ENCODE measurements at places on chromosomes 11 and 22. TPM values are rescaled to one million over a fixed set of nuclear protein-coding genes. Genes with fewer than 3 reads are reported as not detected.

- DNase-seq, result no peak
- no peak overlapping the region for H3K27ac ChIP-seq
- no peak overlapping the region for H3K4me3 ChIP-seq
- H3K36me3 ChIP-seq, result no peaks in the 10 kb centered on the region
- no peaks in the 10 kb centered on the region for H3K27me3 ChIP-seq
These were observed 66.1 kb downstream of the ARHGAP42 start for GRCh38 chr11:100753172-100753543.

The C11orf98 gene
- 130 TPM for total RNA-seq

- DNase-seq, result no peak
- H3K4me1 ChIP-seq, result no peaks in the 10 kb centered on the region
- H3K27me3 ChIP-seq, result no peaks in the 10 kb centered on the region
These were observed 640.0 kb upstream of the ANO3 start for GRCh38 chr11:25691959-25692358.

DNA sequence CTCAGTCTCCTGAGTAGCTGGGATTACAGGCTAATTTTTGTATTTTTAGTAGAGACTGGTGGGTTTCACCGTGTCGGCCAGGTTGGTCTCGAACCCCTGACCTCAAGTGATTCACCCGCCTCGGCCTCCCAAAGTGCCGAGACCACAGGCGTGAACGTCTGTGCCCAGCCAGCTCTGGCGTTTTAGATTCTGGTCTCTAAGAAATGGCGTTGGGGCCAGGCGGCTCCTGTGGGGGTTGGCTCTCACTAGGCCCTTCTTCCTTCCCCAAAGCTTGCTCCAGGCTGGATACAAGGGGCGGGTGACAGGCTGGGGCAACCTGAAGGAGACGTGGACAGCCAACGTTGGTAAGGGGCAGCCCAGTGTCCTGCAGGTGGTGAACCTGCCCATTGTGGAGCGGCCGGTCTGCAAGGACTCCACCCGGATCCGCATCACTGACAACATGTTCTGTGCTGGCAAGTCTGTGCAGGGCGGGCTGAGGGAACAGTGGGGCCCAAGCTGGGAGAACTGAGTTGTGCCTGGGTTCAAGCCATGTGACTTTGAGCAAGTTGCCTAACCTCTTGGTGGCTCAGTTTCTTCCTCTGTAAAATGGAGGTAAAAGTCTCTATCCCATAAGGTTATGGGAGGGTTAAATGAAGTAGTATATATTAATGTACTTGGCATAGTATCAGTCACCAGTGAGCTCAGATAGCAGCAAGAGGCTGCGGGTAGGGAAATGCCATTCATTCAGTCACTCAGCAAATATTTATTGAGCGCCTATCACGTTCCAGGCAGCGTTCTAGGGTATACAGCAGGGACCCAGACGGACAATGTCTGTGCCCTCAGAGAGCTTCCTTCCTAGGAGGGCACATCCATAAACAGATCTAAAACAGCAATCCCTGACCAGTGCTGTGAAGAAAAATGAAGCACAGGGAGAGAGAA, 10.4 kb downstream of the F2 start:
- no peak overlapping the region for H3K27ac ChIP-seq
- H3K27me3 ChIP-seq, result no peaks in the 10 kb centered on the region
- no peaks in the 10 kb centered on the region for H3K36me3 ChIP-seq
- H3K4me3 ChIP-seq, result no peak overlapping the region
- no peaks in the 10 kb centered on the region for H3K4me1 ChIP-seq

- no peak overlapping the region for H3K4me3 ChIP-seq
- no peak overlapping the region for H3K27ac ChIP-seq
- DNase-seq, result peak; percentile 5
- peaks cover 3% of the 10 kb centered on the region for H3K4me1 ChIP-seq
These were observed 68.2 kb downstream of the CD82 start for GRCh38 chr11:44633641-44634040.

DNA sequence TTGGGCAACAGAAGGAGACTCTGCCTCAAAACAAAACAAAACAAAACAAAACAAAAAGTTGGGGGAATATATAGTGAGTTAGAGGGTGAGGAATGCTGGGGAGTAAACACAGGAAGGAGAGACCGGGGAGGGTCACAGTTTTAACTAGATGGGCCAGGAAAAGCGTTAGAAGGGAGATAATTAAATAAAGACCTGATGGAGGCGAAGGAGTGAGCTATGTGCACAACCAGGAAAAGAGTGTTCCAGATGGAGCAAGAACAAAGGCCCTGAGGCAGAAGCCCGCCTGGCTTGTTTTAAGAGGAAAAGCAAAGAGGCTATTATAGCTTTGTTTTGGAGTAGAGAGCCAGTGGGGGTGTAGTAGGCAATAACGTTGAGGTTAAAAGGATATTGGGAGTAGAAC, 4.8 kb upstream of the PLA2G6 start:
- H3K4me3 ChIP-seq, result no peak overlapping the region
- H3K4me1 ChIP-seq, result peaks cover 6% of the 10 kb centered on the region
- DNase-seq, result no peak
- peaks cover 9% of the 10 kb centered on the region for H3K27me3 ChIP-seq
- H3K36me3 ChIP-seq, result no peaks in the 10 kb centered on the region
- H3K27ac ChIP-seq, result no peak overlapping the region

DNA sequence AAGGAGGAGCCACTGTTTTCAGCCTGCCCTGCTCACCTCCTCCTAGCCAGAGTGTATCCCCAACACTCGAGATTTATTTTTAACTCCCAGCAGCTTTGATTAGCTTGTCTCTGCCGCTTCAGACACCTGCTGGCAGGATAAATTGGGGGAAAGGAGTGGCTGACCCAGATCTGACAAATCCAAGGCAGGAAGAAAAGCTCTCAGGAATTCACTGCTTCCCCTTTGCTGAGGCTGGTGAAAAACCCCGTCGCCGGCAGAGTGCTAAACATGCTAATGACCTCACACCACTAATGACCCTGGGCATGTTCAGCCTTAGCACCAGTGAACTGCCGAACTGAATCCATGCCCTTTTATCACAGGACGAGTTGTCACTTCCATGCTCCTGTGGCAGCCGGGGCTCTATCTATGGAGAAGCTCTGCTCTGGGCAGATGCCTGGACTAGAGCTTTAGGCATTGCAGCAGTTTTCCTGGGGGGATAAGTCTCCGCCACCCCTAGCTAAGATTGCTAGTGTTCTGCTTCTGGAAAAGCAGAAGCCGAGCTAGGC, 52.2 kb downstream of the FEZ1 start:
- H3K27ac ChIP-seq, result no peak overlapping the region
- DNase-seq, result no peak
- H3K36me3 ChIP-seq, result no peaks in the 10 kb centered on the region
- H3K4me3 ChIP-seq, result no peak overlapping the region
- no peaks in the 10 kb centered on the region for H3K4me1 ChIP-seq

- peaks cover 64% of the 10 kb centered on the region for H3K4me1 ChIP-seq
- H3K27ac ChIP-seq, result no peak overlapping the region
- H3K27me3 ChIP-seq, result no peaks in the 10 kb centered on the region
- DNase-seq, result no peak
- peaks cover 48% of the 10 kb centered on the region for H3K36me3 ChIP-seq
These were observed 51.0 kb downstream of the SYTL2 start for GRCh38 chr11:85759915-85760314.

GRCh38 chr11:72208281-72208680, 8.3 kb upstream of the FOLR2 start:
- DNase-seq, result no peak
- peaks cover under 1% of the 10 kb centered on the region for H3K4me1 ChIP-seq
- peaks cover 33% of the 10 kb centered on the region for H3K27me3 ChIP-seq
- no peak overlapping the region for H3K27ac ChIP-seq
- peaks cover 6% of the 10 kb centered on the region for H3K36me3 ChIP-seq
- H3K4me3 ChIP-seq, result no peak overlapping the region

GRCh38 chr11:76148941-76149613, 57.2 kb downstream of the WNT11 start:
- no peak overlapping the region for H3K4me3 ChIP-seq
- H3K4me1 ChIP-seq, result peaks cover 16% of the 10 kb centered on the region
- no peak for DNase-seq
- no peaks in the 10 kb centered on the region for H3K36me3 ChIP-seq
- H3K27me3 ChIP-seq, result peaks cover 27% of the 10 kb centered on the region

GRCh38 chr22:45157907-45158306, 5.8 kb upstream of the NUP50 start:
- H3K36me3 ChIP-seq, result peaks cover 38% of the 10 kb centered on the region
- no peak for DNase-seq
- H3K27me3 ChIP-seq, result no peaks in the 10 kb centered on the region
- H3K4me3 ChIP-seq, result no peak overlapping the region
- H3K4me1 ChIP-seq, result peaks cover 27% of the 10 kb centered on the region

The LARGE2 gene
- 0.30 TPM for total RNA-seq

DNA sequence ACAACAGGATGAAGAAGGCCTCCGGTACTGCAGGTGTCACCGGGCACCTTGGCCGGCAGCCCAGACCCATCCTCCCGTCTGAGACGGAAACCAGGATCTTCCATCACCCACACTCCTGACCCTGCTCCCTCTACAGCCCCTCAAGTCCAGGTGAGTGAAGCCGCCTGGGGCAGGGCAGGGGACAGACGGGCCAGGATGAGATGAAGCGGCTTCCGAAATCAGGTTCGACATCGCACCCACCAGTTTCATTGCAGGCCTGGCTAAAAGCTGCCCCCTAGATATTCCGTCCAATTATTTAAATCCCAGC, 639.1 kb downstream of the TBC1D22A start:
- H3K4me3 ChIP-seq, result no peak overlapping the region
- no peak for DNase-seq
- no peaks in the 10 kb centered on the region for H3K4me1 ChIP-seq
- H3K27ac ChIP-seq, result no peak overlapping the region
- H3K36me3 ChIP-seq, result no peaks in the 10 kb centered on the region

DNA sequence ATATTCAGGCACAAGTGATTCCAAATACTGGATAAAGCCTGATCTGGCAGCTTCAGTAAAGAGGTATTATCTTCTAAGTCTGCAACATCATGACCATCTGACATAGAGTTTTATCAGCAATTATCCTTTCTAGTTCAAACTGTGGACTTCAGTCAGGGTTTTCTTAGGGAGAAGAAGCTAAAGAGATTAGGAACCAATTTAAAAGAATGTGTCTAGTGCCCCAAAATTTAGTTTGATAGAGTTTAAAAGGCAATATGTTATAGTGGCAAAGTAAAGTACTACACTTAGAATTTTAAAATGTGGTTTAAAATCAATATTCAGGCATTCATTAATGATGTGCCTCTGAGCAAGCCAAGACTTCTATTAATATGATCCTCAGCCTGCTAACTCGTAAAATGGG, 5.4 kb downstream of the PAK1 start:
- peaks cover 14% of the 10 kb centered on the region for H3K4me1 ChIP-seq
- no peak overlapping the region for H3K4me3 ChIP-seq
- no peak overlapping the region for H3K27ac ChIP-seq

All from activated T-helper 2 cell treated with anti-CD3 and anti-CD28 coated beads, Interferon-gamma antibody, Interleukin-2, Interleukin-4, amounts not matched to agents 10 μg/mL and 5 μg/mL and 100 μg/mL, durations not matched to agents 14 hours and 24 hours and 36 hours (primary cell).